Stimulated activated CD8-positive, alpha-beta memory T cell treated with anti-CD3 and anti-CD28 coated beads, Interleukin-12 subunit alpha, Interleukin-12 subunit beta, amount 100 ng/mL, for 1 hour (primary cell): ENCODE measurements at places on chromosomes 4 and X.

GRCh38 chr4:126647756-126648397 is 984.9 kb upstream of the INTU start:
- DNase-seq, result no peak

DNA sequence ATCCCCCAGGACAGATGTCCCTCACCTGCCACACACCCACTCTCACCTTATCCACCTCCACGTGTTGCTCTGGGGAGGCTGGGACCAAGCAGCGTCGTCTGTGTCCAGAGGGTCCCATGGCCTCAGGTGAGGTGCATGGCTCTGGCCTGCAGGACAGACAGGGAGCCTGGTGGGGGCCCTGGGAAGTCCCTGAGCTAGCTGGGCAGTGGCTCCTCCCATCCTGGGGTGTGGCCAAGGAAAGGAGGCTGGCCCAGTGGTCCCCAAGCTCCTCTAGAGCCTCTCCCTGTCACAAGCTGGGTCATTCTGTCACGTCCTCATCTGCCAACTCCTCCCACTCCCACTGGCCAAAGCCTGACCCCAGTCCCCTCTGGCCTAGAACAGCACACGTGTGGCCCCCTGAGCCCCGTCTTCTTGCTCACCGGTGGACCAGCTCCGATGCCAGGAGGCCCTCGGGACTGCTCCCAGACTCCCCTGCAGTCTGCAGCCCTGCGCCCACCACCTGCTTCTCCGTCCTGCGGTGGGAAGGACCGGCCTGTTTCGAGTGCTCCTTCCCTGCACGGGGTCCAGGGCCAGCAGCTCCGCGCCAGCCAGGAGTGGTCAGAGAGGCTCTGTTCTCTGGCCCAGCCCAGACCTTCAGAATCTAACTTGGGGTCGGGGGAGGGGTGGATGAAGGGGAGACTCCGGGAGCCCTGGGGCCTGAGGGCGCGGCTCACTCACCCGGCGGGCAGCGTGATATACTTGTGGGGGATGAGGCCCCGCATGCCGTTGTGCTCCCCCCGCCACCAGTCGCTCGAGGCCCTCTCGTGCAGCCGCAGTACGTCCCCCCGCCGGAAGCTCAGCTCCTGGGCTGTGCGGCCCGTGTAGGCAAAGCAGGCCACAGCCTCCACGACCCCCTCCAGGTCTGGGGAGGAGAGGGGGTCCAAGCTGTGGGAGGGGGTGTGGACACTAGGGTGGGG is 4.8 kb downstream of the AVPR2 start:
- no peak for DNase-seq

- no peak for DNase-seq
These were observed 43.7 kb downstream of the UGT8 start for GRCh38 chr4:114642173-114642780.

DNA sequence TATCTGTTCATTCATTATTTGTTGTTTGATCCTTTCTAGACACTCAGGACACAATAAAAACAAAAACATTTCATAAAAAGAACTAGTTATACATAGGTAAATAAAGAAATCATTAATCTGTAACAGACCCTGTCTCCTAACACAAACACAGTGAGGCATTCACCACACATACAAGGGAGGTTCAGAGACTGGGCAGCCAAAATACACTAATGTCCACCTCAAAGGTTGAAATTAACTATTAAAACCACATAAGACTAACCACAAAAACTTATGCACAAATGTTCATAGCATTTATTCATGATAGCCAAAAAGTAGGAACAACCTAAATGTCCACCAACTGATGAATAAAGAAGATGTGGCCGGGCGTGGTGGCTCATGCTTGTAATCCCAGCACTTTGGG is 7.8 kb downstream of the PAPSS1 start:
- no peak for DNase-seq

DNA sequence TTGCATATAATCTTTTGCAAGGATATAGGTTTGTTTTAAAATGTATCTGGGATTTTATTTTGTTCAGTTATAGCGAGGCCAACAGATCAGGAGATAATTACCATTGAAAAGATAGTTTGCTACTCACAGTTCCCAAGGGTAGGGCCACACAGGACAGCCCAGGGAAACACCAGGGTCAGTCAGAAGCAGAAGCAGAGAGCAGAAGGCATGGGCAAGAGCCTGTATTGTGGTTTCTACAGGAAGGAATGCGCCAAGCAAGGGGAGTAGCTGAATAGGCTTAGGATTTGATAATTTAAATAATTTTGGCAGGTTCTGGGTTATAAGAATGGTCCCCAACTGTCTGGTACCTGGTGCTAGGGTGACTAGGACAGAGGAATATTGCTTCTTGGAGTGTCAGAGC is 61.6 kb downstream of the SYNPO2 start:
- no peak for DNase-seq

DNA sequence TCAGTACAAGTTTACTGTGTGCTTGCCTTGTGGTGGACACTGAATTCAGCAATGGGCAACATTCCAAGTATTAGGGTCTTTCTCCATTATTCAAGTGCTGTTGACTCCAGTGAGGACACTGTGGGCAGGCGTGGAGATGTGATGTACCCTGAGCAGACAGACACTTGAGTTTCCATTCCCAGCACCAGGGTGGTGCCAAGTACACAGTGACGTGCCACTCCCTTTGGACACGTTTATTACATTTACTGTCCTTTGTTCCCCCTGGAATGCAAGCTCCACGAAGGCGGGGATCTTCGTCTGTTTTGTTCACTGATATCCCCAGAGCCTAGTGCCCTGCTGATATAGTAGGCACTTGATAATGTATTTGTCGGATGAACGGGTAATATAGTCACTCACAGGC is 130.6 kb upstream of the STX18 start:
- no peak for DNase-seq

DNA sequence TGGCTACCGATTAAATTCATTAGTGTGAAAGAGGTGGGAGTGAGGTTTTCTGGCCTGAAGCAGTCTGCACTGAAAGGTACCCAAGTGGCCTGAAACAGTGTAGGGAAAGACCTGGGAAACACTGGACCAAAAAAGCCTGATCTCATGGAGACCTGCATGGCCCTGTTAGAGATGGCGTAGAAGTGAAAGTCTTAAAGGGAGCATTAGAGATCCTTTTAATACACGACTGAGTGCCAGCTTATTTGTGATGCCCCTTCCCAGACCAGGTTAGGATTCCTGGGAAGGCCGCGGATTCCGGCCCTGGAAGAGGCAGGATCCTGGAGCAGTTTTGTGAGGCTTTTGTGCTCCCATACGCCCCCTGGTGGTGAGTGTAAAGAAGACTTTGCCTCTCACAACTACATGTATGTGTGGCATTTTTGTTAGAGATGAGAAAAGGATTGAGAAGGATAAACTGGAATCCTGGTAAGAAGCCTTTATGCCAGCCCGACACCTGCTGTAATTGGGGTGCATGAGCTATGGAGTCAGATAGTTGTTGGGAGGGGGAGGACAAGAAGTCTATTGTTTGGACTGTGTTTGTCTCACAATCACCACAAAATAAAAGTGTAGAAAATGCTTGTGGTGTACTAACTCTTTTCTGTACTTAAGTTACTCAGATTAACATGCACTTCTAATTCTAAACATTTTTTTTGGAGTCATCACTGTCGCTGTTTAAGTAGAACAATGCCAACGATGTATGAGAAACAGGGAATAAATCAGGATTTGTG is 54.0 kb downstream of the JADE1 start:
- peak; percentile 56 for DNase-seq

GRCh38 chr4:4637710-4638109 is 95.9 kb upstream of the STX18 start:
- DNase-seq, result no peak

- peak; percentile 11 for DNase-seq
These were observed 449 bp downstream of the FBXL5 start for GRCh38 chr4:15654593-15655222.

- DNase-seq, result no peak
These were observed 14.9 kb downstream of the LSM6 start for GRCh38 chr4:146190456-146190855.

DNA sequence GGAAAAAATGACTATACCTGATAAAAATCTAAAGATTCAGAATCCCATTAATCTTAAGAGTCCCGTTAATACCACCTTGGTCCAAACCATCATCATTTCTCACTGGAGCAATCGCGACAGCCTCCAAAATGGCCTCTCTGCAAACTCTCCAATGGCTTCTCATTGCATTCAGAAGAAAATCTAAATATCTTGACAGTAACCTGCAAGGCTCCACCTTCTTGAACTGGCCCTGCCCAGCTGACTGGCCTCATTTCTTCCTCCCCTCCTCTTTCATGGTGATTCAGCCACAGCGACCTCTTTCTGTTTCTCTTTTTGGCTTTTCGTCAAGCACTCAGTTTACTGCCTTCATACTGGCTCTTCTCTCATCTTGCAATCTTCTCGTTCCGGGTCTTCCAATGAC is 56.2 kb upstream of the GPRIN3 start:
- no peak for DNase-seq

DNA sequence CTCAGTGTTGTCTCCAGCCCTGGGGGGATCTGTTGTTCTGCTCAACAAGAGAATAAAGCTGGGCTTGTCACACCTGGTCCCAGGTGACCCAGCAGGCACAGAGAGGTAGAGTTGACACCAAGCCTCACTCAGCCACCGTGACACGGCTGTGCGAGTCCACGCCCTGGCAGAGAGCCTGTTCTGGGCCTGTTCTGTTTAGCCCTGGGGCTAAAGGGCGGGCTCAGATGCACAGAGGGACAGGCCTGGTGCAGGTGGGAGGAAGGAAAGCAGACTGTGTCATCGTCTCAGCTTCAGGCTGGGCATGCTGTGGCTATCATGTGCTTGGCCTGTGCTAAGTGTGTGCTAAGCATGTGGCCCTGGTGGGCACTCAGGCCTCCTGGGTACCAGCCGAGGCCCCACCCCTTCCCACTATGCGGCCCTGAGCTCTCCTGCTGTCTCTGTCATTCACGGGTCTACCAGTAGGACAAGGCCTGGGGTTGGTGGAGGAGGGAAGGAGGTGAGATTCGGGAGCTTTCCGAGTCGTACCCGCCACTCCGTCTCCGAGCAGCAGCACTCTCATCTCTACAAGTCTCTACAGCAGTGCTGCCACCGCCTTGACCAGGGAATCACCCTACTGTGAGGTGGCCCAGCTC is 10.8 kb downstream of the WFS1 start:
- no peak for DNase-seq

DNA sequence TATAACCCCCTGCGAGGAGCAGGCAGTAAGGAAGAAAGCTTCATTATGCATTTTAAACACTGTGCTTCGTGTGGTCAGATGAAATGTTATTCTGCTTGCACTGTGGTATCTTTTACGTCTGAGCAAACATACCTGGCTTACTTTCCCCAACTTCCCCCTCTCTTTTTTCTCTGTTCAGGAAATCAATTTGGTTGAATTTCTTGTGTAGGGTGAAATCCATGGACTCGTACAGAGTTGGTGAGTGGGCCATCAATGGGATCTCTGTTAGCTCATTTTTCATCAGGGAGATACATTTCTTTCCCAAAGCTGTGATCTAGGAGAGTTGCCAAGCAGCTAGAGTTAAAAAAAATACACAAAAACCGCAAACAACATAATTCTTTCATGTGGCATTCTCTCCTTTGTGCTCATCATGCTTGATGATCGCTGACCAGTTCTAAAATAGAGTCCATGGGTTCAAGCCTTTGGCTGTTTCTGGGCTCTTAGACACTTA is 98.5 kb downstream of the FRAS1 start:
- DNase-seq, result no peak

DNA sequence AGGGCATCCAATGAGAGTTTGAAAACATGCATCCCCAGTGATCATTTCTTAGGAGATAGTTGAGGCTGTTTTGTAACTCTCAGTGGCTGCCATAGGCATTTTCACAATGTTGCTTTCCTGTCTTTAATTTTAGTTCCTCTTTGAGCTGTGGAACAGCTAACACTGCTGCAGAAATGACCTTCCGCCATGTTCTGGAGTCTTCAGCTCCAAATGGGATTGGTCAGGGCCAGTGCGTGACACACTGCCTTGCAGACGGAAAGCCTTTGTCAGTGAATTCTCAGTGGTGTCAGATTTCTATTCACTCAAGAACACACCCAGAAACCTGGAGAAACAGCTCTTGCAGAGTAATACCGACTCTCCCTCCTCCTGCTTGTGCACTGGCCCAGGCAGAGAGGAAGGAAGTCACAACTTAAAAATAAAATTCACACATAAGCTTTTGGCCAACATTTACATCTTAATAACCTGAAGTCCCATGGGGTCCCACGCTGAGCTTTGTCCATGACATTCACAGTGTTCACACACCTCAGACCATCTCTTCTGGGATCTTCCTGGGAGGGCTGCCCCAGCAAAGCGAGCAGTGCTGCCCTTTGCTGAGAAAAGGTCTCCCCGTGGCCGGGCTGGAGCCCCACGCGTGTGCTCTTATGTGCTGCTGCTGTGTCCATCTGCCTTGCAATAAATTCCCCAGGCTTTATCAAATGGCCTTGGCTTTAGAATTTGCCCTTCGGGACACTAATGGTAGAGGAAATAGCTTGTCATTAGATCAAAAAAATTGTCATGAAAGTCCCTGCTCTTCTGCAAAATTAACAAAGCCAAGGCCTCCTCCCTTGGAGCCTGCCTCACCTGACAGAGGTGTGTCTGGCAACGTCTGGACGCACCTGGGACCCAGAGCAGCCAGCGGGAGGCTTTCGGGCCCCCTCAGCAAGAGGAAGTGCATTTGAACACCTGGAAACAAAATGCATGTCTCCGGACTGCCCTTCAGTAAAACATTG is 126.8 kb downstream of the IRF2 start:
- no peak for DNase-seq
